ENCODE measurements at places on chromosomes 16 and 17.

- DNase-seq: no peak
Observed at GRCh38 chr16:57946181-57946801, 24.6 kb downstream of the CNGB1 start.

DNA sequence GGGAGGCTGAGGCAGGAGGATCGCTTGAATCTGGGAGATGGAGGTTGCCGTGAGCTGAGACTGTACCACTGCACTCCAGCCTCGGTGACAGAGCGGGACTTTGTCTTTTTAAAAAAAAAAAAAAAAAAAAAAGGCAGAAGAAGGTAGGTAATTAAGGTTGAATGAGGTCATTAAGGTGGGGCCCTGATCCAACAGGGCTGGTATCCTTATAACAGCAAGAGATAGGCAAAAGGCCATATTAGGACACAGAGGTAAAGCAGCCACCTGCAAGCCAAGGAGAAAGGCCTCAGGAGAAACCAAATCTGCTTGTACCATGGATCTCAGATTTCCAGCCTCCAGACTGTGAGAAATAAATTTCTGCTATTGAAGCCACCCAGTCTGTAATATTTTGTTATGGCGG, 60.3 kb downstream of the SPAG9 start:
- no peak for DNase-seq

GRCh38 chr17:2028737-2029136, 1.2 kb upstream of the DPH1 start:
- DNase-seq: no peak

- no peak for DNase-seq
Observed at GRCh38 chr17:35796942-35797341, 1.5 kb upstream of the MMP28 start.

DNA sequence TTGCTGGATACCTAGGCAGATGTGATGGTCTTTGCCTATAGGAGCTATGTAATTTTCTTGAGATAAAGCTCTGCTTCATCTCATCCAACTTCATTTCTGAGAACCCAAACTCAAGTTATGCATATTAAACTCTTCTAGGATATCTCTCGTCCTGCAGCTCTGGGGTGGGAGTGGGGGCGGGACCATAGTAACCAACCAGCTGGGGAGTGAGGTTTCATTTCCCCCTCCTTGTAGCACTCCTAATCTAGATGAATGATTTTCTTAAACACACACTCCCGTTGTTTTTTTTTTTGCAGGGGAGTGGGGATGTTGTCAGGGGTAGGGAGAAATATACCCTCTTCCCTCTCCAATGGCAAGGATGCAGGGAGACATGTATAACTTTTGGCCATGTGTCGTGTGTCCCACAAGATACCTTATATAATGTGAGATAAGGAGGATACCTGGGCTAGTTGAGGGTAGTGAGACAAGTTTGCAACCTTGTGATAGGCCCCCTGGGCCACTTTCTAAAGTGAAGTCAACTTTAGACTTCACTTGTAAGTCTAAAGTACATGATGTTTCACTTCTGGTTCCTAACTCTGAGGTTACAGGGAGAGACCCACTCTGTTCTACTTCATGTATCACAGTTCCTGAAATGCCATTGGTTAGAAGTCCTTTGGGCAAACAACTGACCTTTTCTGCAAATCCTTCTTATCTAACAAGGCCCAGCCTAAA, 10.5 kb upstream of the HEATR6 start:
- no peak for DNase-seq

GRCh38 chr16:2971985-2972784, 3.0 kb downstream of the PAQR4 start:
- no peak for DNase-seq

GRCh38 chr16:49827805-49828438, 28.0 kb downstream of the ZNF423 start:
- DNase-seq: no peak

DNA sequence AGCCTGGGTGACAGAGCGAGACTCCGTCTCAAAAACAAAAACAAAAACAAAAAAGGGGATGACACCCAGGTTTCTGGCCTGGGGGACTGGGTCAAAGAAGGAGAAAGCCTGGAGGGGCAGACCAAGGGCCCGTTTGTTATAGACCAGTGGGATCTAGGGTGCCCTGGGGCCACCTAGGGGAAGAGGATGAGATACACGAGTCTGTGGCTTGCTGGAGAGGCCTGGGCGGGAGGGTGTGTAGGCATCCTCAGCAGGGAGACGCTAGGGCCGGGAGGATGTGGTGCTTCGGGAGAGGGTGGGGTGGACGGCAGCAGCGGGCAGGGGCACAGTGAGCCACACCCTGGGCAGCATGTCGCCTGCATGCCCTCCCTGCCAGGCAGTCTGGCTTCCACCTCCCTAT, 17.1 kb upstream of the CRK start:
- no peak for DNase-seq

- no peak for DNase-seq
Observed at GRCh38 chr17:11979795-11980194, 17.5 kb downstream of the ZNF18 start.

GRCh38 chr17:82917699-82918345, 78.0 kb upstream of the ZNF750 start:
- peak; percentile 36 for DNase-seq

GRCh38 chr16:711548-712320, 3.2 kb upstream of the METRN start:
- DNase-seq: peak; percentile 93

GRCh38 chr16:62969711-62970318, 933.6 kb upstream of the CDH8 start:
- DNase-seq: no peak

DNA sequence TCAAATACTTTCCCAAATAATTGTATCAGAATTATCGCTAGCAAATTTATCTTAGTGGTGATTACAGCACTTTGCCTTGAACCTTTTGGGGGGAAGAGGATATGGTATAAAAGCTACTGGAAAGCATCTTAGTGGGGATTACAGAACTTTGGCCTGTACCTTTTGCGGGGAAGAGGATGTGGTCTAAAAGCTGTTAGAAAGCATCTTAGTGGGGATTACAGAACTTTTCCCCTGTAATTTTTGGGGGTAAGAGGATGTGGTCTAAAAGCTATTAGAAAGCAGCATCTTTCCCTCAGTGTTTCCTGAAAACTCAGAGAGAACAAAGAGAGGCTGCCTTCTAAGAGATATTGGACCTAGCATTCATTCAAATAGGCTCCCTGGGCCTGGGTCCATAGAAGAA, 4.1 kb downstream of the SLFN12 start:
- DNase-seq: no peak

- no peak for DNase-seq
Observed at GRCh38 chr17:34639706-34640425, 60.5 kb downstream of the TMEM132E start.

- no peak for DNase-seq
Observed at GRCh38 chr17:49745175-49746139, 18.5 kb downstream of the FAM117A start.

- DNase-seq: peak; percentile 55
Observed at GRCh38 chr16:21159281-21159951, 942 bp downstream of the LDAF1 start.

DNA sequence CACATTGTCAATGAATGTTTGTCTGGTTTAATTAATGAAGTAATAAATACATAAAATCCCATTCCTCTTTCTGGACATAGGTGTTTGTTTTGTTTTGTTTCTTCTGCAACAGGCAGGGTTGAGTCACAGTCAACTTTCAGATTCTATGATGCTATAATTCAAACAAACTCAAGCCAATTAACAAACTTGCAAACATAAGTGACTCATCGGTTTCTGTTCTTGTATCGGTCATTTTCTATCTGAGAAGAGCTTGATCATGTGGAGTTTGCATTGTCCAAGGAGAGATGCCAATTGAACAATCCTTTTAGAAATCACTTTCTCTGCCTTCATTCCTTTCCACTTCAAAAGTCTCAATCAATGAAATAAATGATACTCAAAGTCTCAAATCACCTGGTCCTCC, 294.2 kb upstream of the C16orf82 start:
- DNase-seq: no peak

GRCh38 chr17:81838753-81839255, 4.0 kb upstream of the PPP1R27 start:
- DNase-seq: no peak

DNA sequence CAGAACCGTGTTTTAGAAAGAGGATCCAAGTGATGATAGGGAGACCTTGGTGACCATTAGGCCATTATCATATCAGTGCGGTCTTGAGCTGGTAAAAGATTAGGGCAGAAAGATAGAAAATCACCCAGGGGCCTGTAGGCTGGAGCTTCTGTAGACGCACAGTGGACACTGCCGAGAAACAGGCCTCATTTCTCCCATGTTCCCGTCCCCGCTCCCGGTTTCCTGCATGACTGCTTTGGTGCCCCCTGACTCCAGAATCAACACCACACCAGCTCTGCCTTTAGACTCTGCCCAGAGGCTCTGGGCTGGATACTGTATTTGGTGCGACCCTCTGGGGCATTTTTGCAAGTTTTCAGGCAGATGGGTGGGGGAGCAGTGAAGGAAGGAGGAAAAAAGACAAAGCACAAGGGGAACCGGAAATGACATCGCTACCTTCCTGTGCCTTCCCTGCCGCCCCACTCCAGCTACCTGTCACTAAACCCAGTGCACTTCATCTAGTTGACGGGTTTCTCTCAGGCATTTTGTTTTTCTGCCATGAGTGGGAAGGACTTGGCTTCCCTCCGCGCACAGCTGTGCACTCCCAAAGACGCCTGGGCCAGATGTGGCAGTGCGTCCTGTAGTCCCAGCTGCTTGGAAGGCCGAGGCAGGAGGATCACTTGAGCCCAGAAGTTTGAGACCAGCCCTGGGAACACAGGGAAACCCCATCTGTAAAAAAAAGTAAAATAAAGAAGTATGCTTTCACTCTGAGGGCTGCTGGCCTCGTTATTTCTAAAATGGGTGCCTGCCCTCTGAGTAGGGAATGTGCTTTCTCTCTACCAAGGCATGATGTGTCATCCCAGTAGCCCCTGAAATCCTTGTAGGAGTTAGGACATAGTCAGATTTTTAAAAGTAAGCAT, 214.1 kb downstream of the RPTOR start:
- no peak for DNase-seq

GRCh38 chr17:42283241-42284023, 4.9 kb upstream of the STAT5A start:
- no peak for DNase-seq

DNA sequence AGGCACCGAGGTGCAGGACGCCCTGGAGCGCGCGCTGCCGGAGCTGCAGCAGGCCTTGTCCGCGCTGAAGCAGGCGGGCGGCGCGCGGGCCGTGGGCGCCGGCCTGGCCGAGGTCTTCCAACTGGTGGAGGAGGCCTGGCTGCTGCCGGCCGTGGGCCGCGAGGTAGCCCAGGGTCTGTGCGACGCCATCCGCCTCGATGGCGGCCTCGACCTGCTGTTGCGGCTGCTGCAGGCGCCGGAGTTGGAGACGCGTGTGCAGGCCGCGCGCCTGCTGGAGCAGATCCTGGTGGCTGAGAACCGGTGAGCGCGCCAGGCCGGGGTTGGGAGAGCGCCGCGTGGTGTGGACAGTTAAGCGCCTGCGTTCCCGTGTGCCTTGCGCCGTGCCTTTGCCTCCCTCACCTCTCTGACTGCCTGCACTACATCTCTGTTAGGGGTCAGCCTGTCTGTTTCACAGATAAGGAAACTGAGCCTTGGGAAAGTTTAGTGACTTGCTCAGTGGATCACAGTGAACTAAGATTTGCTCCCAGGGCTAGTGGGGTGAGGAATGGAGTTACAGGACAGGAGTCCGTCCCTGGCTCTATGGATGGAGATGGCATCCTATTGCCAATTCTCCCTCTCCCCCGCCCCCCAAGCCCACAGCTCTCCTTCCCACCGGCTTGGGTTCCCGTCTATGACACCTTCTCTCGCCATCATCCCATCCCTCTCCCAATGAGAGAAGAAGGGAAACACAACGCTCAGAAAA, 880 bp downstream of the SARM1 start:
- no peak for DNase-seq

DNA sequence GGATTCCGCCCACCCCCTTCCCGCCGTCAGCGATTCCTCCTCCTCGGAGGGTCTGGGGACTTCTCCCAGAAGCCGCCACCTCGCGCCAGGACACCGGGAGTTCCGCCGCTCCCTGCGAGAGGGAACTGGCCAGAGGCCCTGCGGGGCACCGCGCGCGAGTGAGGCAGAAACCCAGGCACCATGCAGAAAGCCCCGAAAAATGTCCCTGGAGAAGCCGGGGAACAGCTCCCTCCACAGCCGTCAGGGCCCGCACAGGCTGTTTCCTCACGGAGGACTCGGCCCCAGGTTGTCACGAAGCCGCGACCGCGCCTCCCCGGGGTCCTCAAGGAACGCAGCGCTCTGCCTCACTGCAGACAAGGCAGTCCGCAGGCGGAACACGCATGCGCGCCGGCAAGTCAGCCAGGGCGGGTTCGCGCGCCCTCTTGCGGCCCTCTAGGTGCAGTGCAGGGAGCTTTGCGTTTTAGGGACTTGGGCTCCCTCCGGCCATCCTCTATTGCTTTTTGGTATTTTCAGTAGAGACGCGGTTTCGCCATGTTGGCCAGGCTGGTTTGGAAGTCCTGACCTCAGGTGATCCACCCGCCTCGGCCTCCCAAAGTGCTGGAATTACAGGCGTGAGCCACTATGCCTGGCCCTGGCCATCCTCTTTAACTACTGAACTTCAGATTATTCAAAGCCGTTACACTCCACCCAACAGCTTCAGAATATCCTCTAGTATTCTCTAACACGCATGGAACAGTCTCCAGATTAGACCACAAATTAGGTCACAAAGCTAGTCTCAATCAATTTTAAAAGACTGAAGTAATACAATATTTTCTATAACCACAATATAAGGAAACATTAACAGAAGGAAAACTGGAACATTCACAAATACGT, 20.3 kb upstream of the ZNF287 start:
- peak; percentile 96 for DNase-seq

GRCh38 chr17:56771975-56772374, 61.7 kb downstream of the C17orf67 start:
- DNase-seq: no peak

- no peak for DNase-seq
Observed at GRCh38 chr16:12110361-12111107, 134.0 kb downstream of the SNX29 start.

- no peak for DNase-seq
Observed at GRCh38 chr17:45406107-45406506, 26.6 kb downstream of the ARHGAP27 start.

DNA sequence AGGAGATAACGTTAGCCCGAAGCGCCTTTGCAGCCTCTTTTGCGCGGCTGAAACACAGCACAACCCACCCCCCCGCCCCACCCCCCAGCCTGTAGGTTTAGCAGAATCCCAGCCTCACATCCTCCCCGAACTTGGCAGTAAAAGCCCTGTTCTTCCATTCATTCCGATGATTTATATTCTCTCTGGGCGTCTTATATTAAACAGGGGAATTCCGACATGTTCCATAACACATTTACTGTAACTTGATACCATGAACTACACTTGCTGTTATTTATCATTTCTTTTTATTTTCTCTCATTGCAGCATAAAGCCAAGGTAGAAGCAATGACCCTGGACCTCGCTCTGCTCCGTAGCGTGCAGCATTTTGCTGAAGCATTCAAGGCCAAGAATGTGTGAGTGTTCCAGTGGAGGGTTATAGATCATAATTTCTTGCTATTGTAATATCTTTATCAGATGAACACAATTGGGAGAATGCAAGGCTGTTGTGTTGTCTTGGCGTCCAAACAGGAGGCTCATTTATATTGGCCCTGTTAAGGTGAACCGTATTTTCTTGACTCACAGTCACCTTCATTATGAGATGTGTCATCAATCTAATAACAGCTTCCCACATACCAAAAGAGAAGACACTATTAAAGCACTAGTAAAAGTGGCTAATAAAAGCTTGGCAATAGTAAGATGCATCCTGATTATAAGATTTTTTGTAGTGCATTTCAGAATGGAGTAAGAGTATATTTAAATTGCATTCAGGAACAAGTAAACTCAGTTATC, 287.3 kb downstream of the WWOX start:
- no peak for DNase-seq
